Motor neuron (in vitro differentiated cells): ENCODE measurements at places on chromosomes 6 and 20.

DNA sequence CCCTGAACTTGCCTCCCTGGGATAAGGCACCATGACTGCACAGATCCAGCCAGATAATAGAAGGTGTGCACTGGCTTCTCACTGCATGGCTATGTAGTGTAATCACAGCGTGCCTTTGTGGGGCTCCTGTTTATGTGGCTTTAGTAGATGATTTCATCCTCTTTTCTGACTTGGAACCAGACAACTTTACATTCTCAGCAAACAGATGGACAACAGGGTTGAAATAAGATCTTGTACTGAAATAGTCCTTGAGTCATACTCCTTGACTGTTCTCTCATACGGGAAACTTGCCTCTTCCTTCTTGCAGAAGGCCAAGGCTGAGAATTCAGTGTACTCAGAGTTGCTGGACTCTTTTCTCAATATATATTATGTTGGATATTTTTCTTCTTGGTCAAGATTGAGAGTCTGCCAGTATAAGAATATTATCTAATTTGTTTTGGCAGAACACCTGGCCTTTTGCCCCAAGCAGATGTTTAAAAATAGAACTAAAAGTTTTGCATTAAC lies 25.0 kb upstream of the RNF144B start:
- peak; percentile 99 for ATAC-seq

DNA sequence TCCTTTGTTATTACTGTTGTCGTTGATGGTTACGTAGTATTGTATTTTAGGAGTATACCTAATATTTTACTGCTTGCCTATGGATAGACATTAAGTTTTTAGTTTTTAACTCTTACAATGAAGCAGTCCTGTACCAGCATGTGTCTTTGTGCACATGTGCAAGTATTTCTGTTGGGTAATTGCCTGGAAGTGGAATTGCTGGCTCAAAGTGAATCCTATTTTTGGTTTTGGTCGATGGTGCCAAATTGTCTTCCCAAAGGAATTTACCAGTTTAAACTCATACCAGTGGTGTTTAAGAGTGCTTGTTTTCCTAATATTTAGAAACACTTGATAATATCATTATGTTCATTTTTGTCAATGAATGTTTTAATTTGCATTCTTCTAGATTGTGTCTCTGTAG lies 75.5 kb downstream of the ANKS1A start:
- no peak for ATAC-seq

DNA sequence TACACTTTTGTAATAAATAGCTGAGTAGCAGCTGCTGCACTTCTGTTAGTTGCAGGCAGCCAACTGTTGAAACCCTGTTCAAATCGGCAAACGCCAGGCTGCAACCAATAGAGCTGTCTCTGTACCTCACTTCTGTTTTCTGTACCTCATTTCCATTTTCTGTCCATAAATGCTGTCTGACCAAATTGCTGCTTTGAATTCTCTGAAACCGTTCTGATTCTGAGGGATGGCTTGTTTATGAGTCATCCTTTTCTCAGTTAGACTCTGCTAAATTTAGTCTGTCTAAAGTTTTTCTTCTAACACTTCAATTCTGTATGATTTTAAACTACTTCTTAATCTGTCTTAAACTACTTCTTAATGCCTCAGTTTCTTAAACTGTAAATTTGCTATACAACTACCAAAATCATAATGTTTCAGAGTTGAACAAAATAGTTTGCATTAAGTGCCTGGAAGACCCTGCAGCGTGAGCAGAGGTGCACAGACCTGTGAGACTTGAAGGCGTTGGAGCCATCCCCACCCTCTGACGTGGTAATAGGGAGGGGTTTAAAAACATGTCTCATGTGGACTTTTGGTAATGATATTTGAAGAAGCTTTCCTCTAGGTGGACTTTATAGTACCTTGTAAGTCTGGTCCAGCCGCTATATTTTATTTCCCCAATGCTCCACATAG lies 9.6 kb downstream of the BTNL2 start:
- ATAC-seq = peak; percentile 29

DNA sequence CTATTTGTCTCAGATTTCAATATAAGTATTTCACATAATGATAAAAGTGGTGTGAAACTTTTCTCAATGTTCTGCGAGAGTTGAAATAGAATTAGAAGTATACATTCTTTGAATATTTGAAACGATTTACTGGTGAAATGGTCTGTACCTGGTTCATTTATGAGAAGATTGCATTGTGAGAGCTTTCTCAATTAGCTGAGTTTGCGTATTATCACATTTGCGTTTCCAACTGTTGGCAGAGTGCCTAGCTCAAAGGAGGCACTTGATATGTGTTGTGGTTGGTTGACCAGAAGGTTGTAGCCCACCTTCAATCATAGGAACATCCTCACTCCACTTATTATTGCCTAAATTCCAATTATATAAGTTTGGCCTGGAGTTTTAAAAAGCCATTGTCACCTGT lies 58.8 kb upstream of the EXOC2 start:
- no peak for ATAC-seq

GRCh38 chr6:158557927-158558326 lies 2.0 kb upstream of the TMEM181 start:
- no peak for ATAC-seq

- no peak for ATAC-seq
These were observed 540.2 kb downstream of the PRKN start for GRCh38 chr6:162187168-162187935.

DNA sequence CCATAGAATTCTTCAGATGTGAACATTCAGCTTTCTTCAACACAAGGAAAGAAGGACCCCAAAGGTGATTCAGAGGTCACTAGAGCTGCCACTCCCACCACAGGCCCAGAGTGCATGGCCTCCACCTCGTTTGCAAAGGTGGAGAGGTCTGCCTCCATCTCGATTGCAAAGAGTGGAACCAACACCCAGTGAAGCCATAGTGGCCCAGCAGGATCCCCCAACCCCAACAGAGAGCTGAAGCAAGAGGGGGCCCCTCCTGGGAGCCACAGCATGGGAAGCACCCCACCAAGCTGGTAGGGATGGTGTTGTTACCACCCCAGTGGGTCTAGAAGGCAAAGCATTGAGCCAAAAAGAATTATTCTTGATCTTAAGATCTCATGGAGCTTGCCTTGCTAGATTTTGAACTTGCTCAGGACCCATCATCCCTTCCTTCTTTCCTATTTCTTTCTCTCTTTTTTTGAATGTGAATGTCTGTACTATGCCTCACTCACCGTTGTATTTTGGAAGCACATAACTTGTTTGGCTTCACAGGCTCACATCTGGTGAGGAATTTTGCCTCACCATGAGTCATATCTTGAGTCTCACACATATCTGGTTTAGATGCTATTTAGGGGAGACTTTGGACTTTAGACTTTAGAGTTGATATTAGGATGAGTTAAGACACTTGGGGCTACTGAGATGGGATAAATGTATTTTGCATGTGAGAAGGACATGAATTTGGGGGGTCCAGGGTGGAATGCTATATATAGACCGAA lies 119.2 kb downstream of the ANKRD60 start:
- no peak for ATAC-seq
